ENCODE measurements at places on chromosomes 16 and 17.

GRCh38 chr16:10617662-10618420 is 37.4 kb upstream of the EMP2 start:
- no peak for DNase-seq

DNA sequence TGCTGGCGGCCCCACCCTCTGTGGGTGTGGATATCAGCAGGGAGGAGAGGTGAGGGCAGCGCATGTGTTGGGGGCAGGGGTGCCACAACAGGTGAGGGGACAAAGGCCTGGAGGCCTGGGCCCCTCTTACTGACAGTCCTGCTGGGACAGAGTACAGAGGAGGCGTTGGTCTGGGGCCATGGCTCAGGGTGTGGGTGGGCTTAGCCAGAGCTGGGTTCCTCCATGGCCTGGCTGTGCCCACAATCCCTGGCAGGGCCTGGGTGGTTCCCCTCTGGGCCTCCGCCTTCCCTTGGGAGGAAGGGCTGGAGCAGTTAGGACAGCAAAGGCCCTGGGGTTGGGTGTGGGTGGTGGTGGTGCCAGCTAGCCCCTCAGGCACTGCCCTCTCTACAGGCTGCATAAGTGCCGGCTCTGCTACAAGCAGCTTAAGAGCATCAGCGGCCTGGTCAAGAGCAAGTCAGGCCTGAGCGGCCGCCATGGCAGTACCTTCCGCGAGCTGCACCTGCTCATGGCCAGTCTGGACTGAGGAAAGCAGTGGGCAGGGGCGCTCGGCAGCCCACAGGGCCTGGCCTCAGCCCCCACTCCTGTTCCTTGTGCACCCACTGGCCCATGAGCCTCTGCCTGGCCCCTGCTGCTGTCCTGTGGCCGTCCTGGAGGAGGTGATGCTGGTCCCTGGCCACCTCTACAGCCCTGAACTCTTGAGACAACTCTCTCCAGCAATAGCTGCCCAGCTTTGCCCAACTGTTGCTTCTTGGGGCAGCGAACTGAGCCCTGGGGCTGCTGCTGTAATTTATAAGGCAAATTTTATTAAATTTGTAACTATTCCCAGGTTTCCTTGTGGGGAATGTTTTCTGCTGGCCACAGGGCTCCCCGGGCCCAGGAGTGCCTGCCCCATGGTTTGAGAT is 21.1 kb downstream of the KATNB1 start:
- DNase-seq = no peak

- DNase-seq = peak; percentile 16
These were observed 4.3 kb downstream of the MYO1C start for GRCh38 chr17:1487939-1488825.

- no peak for DNase-seq
These were observed 38.1 kb downstream of the RAI1 start for GRCh38 chr17:17719199-17719940.

DNA sequence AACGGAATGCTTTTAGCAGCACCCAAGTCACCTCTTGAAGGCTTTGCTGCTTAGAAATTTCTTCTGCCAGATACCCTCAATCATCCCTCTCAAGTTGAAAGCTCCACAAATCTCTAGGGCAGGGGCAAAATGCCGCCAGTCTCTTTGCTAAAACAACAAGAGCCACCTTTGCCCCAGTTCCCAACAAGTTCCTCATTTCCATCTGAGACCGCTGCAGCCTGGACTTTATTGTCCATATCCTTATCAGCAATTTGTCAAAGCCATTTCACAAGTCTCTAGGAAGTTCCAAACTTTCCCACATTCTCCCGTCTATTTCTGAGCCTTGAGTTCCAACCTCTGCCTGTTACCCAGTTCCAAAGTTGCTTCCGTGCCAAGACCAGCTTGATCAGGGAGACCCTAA is 27.4 kb downstream of the TMC6 start:
- no peak for DNase-seq

DNA sequence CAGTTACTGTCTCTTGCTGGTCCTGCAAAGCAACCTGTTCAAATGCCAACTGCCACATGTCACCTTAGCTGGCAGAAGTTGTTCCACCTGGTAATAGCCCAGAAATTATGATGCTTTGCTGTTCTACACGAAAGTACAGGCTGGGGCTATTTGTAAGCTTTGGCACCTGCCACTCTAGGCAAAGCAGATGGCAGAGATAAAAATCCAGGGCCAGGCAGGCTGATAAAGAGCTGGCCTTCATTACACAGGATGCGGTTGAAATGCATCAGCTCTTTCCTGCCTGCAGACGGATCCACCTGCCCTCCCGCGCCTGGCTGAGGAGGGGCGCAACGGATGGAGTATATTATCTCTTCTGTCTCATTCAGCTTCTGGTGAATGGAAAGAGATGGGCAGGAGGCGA is 29.3 kb upstream of the KDM8 start:
- DNase-seq = no peak

- no peak for DNase-seq
These were observed 332.2 kb downstream of the WWOX start for GRCh38 chr16:78431701-78432100.

DNA sequence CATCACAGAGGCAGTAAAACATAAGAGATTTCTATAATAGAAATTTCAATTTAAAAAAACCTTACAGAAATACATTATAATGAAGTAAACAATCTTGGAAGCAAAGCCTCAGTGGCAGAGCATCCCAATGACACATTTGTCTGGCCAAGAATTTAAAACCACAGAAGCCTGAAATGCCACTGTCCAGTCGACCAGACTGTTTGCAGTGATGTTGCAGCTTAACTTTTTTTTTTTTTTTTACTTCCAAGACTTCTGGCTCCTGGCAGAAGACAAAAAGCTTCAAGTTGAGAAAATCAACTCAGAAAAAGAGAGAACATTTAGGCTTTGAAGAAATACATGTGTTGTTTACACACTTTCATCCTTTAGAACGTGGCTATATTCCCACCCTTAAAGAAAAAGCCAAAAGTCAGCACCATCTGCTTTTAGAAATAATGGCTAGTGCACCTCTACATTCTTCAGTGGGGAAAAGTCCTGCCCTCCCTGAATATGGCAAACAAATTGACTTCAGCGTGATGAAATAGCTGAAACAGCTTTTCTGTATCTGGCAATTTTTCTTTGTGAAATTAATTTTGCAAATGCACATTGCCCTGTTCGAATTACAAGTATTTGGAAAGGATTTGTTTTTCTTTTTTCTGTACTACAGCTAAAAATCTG is 205.5 kb upstream of the MON1B start:
- no peak for DNase-seq

GRCh38 chr17:17349724-17350106 is 46.5 kb downstream of the NT5M start:
- DNase-seq = no peak

GRCh38 chr16:52191531-52192134 is 355.3 kb downstream of the TOX3 start:
- DNase-seq = peak; percentile 68

- no peak for DNase-seq
These were observed 36.7 kb downstream of the SEC14L5 start for GRCh38 chr16:4994719-4995434.

- no peak for DNase-seq
These were observed 3.1 kb upstream of the JPT2 start for GRCh38 chr16:1674751-1675664.

GRCh38 chr16:88781140-88782077 is 3.6 kb downstream of the PIEZO1 start:
- no peak for DNase-seq

- DNase-seq = no peak
These were observed 54.0 kb downstream of the TMEM132E start for GRCh38 chr17:34633351-34633750.

GRCh38 chr17:4500191-4500571 is 1.5 kb downstream of the SPNS2 start:
- DNase-seq = peak; percentile 35

DNA sequence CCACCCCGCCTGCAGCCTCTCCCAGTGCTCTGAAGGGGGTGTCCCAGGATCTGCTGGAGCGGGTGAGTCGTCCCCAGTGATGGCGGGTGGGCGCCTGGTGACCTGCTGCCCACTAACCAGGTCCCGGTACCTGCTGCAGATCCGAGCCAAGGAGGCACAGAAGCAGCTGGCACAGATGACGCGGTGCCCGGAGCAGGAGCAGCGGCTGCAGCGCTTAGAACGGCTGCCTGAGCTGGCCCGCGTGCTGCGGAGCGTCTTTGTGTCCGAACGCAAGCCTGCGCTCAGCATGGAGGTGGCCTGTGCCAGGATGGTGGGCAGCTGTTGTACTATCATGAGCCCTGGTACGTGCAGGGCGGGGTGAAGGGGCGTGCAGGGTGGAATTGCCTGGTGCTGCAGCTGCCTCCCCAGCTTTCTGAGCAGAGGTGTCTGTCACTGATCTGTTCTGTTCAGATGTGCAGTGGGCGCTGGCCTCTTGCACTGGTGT is 3.6 kb downstream of the CDT1 start:
- DNase-seq = no peak

GRCh38 chr17:49557312-49558024 is 18.2 kb upstream of the NXPH3 start:
- peak; percentile 61 for DNase-seq

GRCh38 chr16:53726625-53727024 is 22.7 kb downstream of the FTO start:
- no peak for DNase-seq

DNA sequence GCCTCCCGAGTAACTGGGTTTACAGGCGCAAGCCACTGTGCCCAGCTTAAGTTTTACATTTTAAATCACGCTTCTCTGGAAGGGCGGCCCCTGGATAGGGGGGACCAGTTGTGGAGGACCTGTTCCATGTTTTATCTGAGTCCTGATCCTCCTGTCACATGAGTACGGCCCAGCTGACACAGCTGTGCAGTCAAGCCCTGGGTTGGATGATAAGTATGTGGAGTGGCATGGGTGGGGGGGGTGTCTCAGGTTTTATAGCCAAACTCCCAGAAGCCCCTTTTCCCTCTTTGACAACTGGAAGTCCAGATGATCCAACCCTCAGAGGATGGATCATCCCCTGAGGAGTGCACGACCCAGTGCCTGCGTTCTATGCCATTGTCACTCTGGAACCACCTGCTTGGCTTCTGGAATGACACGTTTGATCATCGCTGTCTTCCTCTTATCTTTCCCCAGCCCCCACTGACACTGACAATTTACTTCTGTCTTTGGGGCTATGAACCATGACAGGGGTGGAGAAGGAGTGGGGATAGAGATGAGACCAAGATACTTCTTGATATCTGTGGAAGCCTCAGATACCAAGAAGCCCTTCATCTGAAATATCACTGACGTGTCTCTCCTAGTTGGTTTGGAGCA is 191.2 kb downstream of the MSI2 start:
- no peak for DNase-seq

DNA sequence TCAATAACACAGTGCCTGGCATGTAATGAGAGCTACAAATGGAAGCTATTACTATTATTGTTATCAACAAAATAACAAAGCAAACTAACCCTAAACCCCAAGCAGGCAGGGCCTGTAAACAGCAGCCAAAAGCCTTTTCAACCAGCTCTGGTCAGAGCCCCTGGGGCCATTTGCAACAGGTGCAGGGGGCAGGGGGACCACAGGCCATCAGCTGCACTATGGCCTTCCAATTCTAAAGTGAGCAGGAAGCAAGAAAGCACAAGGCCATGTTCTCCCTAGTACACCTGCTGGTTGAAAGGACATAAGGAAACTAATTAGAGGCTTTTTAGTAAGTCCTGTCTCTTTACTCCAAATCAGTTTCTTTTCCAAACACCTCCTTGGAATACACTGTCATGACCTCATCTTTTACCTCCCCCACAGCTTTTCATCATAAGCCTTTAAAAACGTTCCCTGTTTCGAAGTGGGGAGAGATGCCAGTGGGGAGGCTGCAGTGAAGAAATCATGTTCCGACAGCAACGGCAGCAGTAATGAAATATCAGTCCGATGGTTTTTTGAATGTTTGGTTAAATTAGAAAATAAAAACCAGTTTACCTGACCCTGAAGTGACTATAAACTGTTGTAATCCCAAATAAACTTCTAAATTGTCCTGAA is 68.4 kb upstream of the GSG1L start:
- DNase-seq = no peak

- no peak for DNase-seq
These were observed 50.0 kb downstream of the SOCS1 start for GRCh38 chr16:11205754-11206581.

GRCh38 chr17:48543107-48543853 is 1.6 kb downstream of the HOXB2 start:
- peak; percentile 11 for DNase-seq

- DNase-seq = no peak
These were observed 259.8 kb downstream of the CPPED1 start for GRCh38 chr16:12543700-12544476.

DNA sequence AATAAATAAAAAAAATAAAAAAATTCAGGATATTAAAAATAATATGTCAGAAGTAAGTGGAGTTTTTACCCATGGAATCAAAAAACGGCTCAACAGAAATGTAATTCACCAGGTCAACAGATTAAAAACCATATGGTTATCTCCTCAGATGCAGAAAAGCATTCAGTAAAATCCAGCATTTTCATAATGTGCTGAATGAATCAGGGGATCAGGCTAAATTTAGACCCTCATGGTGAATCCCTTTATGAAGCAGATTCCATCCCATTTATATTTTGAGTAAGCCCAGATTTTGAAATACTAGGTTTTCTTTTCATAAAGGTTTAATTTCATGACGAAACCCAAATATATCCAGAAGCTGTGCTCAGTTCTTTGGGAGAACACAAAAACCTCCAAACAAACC is 84.4 kb downstream of the OR1D5 start:
- no peak for DNase-seq

- no peak for DNase-seq
These were observed at the start of gene MYOCD for GRCh38 chr17:12665263-12666210. Gene MYOCD (plus strand): TSS chr17:12665890. CDS start chr17:12666189, 299 bp downstream.

DNA sequence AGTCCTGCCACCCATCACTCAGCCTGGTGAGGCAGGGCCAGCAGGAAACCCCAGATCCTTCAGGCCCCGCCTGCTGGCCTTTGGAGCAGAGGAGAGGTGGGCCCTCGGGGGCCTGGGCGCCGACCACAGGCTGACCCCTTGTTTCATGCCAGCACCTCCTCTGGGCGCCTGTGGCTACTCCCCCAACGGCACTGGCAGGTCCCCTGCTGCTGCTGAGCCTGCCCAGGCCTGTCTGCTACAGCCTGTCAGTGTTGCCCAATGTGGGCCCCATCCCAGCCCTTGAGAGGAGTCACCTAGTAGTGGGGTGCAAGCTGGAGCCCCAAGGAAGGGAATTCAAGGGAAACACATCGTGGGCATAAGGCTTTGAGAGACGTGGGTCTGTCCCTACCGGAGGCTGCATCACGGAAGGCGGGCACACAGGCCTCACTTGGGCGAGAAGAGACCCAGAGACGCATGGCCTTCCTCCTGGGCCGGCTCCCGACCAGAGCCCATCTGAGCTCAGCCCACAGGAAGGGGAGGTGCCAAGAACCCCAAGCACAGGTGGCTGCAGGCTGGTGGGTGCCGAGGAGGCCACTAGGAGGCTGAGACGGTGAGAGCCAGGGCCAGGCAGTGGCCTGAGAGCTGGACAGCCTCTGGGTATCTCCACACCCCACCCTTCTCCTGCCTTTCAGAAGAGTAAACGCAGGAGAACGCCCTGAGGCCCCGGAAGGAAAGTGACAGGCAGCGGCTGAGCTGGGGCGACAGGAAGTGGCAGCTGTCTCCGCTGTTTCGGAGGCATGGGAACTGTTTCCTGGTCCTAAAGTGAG is 8.0 kb upstream of the FASN start:
- peak; percentile 24 for DNase-seq

Data from NCI-H1694 (cell line).